ENCODE measurements at places on chromosomes 13 and 19. TPM values are rescaled to one million over a fixed set of nuclear protein-coding genes. Genes with fewer than 3 reads are reported as not detected.

DLL3 gene
- 10.1 TPM for total RNA-seq

TNFSF9 gene
- total RNA-seq, result 3.9 TPM

CCL25 gene
- total RNA-seq, result not detected

IFNL1 gene
- not detected for total RNA-seq

CKM gene
- total RNA-seq, result not detected
